Sigmoid colon (tissue), 7 donors: ENCODE measurements at places on chromosomes 11 and 22. TPM values are rescaled to one million over a fixed set of nuclear protein-coding genes. Genes with fewer than 3 reads are reported as not detected.

- no peak for DNase-seq
Observed at GRCh38 chr11:986952-987305, 49.6 kb downstream of the MUC6 start.

- no peak for DNase-seq
Observed at GRCh38 chr11:129249923-129250322, 57.8 kb upstream of the ARHGAP32 start.

The PRDM10 gene
- total RNA-seq = 6.4 TPM

The ANGPTL5 gene
- 0.36 TPM for total RNA-seq
